ENCODE measurements at places on chromosomes 12 and 14. TPM values are rescaled to one million over a fixed set of nuclear protein-coding genes. Genes with fewer than 3 reads are reported as not detected.

DNA sequence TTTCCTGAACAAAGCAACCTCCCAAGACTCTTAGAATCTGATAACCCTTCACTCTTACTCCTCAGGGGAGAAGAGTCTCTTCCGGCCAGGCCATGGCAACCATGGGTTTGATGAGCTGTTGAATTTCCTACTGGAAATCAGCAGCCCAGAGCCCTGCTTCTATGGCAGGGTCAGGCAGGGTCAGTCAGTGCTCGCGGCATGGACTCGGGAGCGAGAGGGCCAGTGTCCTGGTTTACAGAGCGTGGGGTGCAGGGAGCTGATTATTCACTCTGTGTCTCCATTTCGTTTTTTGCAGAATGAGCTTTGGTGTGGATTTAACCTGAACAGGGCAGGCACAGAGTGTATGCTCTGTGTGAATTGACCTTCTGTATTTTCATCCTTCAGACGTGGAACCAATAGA, 340.6 kb upstream of the SFSWAP start:
- H3K36me3 ChIP-seq: no peaks in the 10 kb centered on the region
- no peak overlapping the region for H3K4me3 ChIP-seq
- H3K27ac ChIP-seq: no peak overlapping the region
- H3K4me1 ChIP-seq: no peaks in the 10 kb centered on the region
- H3K27me3 ChIP-seq: no peaks in the 10 kb centered on the region

- H3K36me3 ChIP-seq: peaks cover 4% of the 10 kb centered on the region
- H3K4me1 ChIP-seq: no peaks in the 10 kb centered on the region
- H3K27ac ChIP-seq: no peak overlapping the region
Measured at GRCh38 chr14:34583525-34583924, 44.0 kb upstream of the EAPP start.

Gene ENDOU
- 1.7 TPM for total RNA-seq

GRCh38 chr12:119288576-119288975, 46.0 kb upstream of the CCDC60 start:
- H3K4me3 ChIP-seq: no peak overlapping the region
- DNase-seq: no peak
- no peaks in the 10 kb centered on the region for H3K27me3 ChIP-seq
- H3K4me1 ChIP-seq: no peaks in the 10 kb centered on the region

Gene PEX5
- total RNA-seq: 45.6 TPM

DNA sequence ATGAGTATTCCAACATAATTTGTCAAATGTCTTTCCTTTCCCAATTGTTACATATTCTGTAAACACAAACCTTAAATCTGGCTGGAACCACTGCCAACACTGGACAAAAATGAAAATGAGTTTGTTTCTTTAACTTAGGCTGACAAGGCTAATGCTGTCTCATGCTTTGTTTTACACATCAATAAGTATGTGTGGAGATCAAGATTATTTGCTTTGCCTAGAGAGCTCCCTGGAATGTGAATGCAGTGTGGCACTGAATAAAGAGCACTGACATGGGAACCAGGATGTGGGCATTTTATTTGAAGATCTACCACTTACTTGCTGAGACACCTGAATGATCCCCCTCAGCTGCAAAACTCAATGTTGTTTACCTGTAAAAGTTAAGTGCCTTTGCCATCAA, 61.7 kb downstream of the RALGAPA1 start:
- H3K27ac ChIP-seq: no peak overlapping the region
- H3K36me3 ChIP-seq: no peaks in the 10 kb centered on the region
- DNase-seq: no peak
- H3K4me3 ChIP-seq: no peak overlapping the region
- no peaks in the 10 kb centered on the region for H3K4me1 ChIP-seq

DNA sequence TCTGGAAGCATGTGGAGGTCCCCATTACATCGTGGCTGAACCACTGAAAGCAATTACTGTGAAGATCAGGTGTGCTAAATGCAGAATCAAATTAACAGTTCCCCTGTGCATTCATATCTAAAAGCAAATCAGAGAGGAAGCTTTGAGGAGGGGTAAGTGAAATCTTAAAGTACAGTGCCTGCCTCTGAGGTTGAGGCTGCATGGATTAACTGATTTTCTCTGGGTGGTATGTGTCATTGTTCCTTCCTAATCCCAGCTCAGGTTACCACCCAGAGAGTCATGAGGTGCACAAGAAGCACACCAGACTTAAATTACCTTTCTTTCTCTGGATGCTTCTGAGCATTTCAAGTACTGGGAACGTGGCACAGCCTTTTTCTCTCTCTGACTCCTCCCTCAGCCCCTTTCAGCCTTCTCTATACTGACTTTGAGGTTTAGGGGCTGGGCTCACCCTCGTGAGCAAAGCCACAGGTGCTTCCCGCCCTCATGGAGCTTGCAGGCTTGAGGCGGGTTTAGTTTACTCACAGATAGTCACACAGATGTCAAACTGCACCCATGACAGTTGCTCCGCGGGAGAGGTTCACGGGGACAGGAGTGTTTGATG, 237.6 kb upstream of the CRY1 start:
- no peak for DNase-seq
- no peaks in the 10 kb centered on the region for H3K36me3 ChIP-seq
- no peak overlapping the region for H3K4me3 ChIP-seq
- H3K27ac ChIP-seq: no peak overlapping the region
- H3K4me1 ChIP-seq: no peaks in the 10 kb centered on the region
- no peaks in the 10 kb centered on the region for H3K27me3 ChIP-seq
